ENCODE measurements at places on chromosomes 2 and 18.

GRCh38 chr2:232395586-232395985 lies 11.1 kb upstream of the ALPG start:
- DNase-seq, result no peak

GRCh38 chr2:24652265-24653182 lies 140.7 kb downstream of the PTRHD1 start:
- no peak for DNase-seq

DNA sequence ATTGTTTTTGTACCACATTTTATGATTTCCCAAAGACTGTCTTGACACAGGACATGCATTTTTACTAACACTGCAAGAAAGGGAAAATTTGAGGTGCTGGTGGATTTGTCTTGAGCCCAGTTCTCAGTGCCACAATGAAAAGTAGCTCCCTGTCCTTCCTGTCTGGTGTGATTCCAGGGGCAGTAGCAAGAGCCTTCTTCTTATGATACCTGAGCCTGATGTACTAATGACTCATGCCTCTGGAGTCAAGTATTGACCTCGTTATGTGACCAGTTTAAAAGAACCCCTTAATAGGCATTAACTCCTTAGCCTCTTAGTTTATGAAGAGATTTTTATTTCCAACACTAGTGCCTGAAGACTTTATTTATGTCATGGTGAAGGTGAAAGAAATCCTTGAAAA lies 728.6 kb downstream of the SLC4A3 start:
- no peak for DNase-seq

GRCh38 chr18:45935591-45936335 lies 31.4 kb downstream of the EPG5 start:
- DNase-seq, result no peak

GRCh38 chr18:63106727-63107126 lies 212.8 kb downstream of the BCL2 start:
- DNase-seq, result no peak

GRCh38 chr2:100964681-100965169 lies 37.4 kb upstream of the RPL31 start:
- DNase-seq, result peak; percentile 70

- no peak for DNase-seq
These were observed 29.9 kb downstream of the PPP1R1C start for GRCh38 chr2:182015334-182016109.

- DNase-seq, result no peak
These were observed 7.8 kb downstream of the SATB2 start for GRCh38 chr2:199449956-199450355.

- DNase-seq, result no peak
These were observed 117.4 kb upstream of the CWC22 start for GRCh38 chr2:180124273-180125139.

GRCh38 chr18:34509879-34510586 lies 200.1 kb upstream of the DTNA start:
- DNase-seq, result no peak

DNA sequence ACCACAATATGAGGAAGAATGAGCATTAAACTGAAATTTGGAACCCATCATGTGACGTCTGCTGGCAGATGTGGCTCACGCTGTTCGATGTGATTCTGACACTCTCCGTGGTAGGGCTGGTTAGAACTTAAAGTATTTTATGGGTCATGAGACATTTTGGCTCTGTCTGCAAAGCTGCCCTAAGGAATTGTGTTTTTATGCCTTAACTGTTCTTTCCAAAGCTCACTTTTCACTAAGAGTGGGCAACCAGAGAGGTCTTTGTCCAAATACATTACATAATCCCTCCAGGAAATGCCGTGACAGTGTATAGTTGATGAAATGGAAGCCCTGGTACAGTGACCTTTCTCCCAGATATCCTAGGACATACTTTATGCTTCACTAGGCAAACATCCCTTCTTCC lies 119.1 kb downstream of the AQP4 start:
- no peak for DNase-seq

GRCh38 chr18:73511771-73512503 lies 635.7 kb downstream of the FBXO15 start:
- no peak for DNase-seq

- no peak for DNase-seq
These were observed 43.7 kb downstream of the FIGN start for GRCh38 chr2:163692081-163692480.

GRCh38 chr2:227890495-227891079 lies 19.2 kb downstream of the DAW1 start:
- DNase-seq, result no peak

DNA sequence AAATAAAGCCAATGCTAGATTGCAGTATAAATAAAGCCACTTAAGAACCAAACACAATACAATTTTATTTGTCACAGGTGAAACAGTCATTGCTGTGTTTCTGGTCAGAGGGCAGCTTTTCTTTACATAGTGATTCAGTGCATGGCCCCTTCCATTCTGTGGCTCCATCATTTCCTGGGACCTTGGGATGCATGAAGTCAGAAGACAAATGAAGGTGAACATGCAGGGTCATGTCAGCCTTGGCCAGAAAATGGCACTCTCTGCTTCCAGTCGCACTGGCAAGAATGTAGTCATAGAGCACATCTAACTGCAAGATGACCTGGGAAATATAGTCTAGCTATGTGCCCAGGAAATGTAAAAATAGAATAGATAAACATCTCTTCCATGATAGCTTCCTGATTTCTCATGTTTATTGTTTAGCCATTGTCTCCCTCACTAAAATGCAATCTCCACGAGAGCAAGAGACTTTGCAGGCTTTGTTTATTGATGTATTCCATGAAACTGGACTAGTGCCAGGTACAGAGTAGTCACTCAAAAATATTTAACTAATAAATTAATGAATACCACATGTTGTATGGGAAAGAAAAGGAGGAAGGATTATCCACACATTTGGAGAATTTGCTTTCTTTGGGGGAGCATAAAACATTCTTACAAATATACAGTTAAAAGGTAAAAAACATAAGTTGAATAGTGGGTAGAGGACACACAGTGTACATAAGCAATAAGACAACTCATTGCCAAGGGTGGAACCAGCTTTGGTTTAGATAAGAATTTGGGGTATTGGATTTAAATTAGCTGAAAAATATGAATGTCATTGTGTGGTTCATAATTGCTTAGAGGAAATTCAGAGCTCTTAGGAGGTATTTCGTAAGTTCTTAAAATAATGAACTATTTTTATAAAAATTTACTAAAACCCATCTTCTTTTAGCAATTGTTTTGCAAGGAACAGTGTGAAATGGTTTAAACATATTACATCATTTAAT lies 343.8 kb downstream of the PID1 start:
- DNase-seq, result no peak

DNA sequence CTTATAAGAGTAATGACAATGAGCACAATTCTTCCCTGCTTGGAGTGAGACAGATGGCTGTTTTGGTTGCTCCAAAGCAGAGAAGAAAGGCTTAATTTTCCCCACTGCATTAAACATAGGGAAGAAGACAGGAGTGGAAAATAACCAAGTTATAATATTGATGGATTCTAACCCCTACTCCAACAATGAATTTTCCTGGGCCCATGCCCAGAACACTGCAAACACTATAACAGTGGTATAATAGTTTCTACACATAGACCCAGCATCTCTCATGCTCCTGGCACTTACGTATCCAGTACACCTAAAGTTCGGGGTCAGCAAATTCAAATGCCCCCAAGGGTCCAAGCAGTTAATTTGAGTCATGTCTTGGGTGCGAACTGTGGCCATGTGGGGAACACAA lies 613.4 kb downstream of the PLCL1 start:
- no peak for DNase-seq

DNA sequence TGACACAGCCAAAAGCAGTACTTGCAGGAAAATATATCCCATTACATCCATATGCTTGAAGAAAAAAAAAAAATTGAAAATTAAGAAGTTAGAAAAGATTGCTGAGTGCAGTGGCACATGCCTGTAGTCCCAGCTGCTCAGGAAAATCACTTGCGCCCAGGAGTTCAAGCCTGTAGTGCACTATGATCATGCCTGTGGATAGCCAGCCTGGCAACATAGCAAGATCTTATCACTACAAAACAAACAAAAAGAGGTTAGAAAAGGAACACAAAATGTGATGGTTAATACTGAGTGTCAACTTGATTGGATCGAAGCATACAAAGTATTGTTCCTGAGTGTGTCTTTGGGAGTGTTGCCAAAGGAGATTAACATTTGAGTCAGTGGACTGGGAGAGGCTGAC lies 361.9 kb downstream of the NYAP2 start:
- no peak for DNase-seq

GRCh38 chr2:149037851-149038250 lies 648 bp upstream of the LYPD6B start:
- no peak for DNase-seq

DNA sequence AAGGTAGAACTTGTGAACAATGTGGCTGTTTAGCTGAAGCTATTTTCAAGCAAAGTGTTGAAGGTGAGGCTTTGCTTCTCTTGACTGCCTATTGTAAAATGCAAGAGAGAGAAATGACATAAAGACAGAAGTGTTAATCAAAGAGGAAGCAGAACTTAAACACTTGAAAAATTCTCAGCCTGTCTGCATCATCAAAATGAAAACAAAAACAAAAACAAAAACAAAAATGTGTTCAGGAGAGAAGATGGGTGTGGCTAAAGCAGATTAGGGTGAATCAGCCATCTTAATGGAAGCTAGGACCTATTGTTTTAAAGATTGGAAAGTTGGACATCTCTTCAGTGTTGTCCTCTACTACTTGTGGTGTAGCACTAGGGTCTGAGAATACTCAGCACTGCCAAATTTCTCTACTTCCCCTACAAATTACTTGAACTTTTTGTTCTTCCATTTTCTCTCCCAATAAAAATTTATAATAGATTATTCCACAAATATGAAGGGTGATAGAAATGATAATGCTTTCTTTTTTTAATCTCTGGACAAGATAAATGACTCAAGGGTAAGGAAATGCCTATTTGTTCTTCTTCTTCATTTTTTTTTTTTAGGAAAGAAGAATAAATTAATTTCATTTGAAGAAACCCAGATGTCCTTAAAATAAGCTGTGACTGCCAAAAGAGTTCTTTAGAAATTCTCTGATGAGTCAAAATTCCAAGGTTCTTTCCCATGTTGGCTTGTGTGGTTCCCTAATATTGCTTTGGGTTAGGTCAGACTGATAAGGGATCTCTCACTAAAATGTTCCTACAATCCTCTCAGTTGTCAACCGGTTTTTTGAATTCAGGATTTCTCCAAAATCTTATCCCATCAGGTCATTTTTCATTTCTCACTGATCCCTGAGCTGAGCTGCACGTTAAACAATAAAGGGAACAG lies 571.2 kb upstream of the ZEB2 start:
- DNase-seq, result no peak

- no peak for DNase-seq
These were observed 43.1 kb downstream of the GYPC start for GRCh38 chr2:126699018-126699417.

GRCh38 chr2:44124500-44124899 lies 44.2 kb upstream of the PPM1B start:
- no peak for DNase-seq

- DNase-seq, result no peak
These were observed 28.3 kb downstream of the HS6ST1 start for GRCh38 chr2:128290356-128290755.

GRCh38 chr18:59308248-59308937 lies 10.1 kb downstream of the CPLX4 start:
- peak; percentile 78 for DNase-seq

DNA sequence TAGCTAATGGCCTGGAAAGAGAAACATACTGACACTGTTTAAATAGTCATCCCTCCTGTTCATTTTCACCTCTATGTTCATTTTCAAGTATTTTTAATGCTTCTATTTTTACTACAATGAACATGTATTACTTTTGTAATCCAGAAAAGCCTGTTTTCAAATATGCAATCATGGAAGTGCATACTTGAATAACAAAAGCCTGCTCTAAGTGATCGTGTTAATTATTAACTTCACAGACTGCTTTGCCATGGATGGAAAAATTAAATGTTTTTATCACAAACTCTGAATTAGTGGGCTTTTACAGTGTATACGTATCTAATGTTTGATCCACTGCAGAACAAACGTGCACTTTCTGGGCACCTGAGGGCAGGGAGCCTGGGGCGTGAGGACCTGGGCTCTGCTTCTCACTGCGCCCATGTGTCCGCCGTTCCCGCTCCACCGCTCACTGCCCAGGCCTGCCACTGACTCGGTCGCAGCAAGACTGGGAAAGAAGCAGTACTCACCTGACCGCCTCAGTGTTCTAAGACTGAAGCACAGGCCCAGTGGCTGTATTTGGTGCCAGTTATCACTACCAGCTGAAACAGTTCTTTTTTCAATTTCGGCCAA lies 80.6 kb downstream of the UXS1 start:
- DNase-seq, result no peak

DNA sequence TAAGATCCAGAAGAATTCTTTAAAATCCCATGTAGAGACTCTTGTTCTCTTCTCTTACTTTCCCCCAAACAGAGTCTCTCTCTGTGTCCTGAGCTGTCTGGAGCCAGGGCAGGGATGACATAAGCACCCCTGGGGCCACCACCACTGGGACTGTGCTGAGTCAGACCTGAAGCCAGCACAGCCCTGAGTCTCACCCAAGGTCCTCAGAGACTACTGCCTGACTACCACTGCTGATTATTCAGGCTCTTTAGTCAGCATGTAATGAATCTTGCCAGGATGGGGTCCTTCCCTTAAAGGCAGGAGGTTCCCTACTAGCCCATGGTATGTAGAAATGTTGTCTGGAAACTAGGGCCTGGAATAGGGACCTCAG lies 34.9 kb upstream of the DYNC1I2 start:
- no peak for DNase-seq

DNA sequence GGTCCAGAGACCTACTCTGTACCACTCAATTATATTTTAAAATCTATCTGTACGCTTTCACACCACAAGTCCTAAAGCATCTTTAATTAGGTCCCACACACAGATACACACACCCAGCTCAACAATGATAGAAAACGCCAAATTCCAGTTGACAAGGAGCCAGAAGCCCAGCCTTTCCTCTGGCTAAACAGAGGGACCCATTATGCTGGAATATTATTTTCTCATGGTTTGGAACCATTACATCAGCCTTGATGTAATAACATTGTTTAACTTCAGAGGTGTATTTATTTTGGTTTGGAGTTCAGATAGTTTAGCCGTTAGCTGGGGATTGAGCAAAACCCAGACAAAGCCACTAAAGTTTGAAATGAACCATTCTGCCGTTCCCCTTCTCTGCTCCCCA lies 14.0 kb upstream of the INHBB start:
- no peak for DNase-seq

DNA sequence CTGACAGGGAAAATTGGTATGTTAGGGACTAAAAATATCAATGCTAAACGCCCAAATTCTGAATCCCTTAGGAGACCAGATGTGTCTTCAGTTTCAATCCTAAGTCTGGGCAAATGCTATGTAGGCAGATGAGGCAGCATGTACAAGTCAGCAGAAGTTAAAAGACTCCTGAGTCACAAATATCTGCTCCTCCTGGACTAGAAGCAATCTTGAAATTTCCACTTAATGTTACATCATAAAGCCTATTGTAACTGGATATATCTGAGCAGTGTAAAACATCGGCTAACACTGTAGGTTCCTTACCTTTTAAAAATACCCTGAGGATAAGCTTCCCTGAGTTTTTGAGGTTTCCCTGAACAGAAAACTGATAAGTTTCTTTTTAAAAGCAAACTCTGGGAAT lies 1087.6 kb upstream of the PIK3C3 start:
- DNase-seq, result no peak

GRCh38 chr2:63680455-63680854 lies 91.7 kb downstream of the MDH1 start:
- no peak for DNase-seq
